ENCODE measurements at places on chromosomes 5 and 9.
A peak's percentile ranks its signal among the peaks of the same experiment; 100 is the strongest.

DNA sequence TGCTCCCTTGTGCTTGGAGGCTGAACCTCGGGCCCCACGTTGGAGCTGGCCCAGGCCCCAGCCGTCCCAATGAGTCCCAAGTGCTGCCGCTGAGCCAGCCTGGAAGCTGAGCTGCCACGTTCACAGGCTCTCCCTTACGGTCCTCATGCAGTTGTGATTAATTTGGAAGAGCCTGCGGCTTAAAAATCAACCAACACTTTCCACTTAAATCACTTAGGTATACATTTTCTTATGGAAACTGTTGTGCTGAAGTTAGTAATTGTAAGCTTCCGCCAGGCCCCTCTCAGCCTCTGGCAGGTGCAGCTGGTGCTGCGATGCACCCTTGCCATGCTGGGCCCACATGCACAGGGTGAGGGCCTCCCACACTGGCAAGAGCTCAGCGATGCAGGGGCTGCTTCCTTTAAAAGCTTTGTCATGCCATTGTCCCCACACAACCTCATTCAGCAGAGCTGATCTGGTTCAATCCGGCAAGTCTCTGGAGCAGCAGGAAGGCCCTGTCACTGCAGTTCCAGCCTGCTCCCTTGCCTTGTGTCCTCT lies 61.0 kb downstream of the IPPK start:
- DNase-seq, result peak; percentile 21

- peak; percentile 72 for DNase-seq
These were observed 46.3 kb upstream of the GGTA1 start for GRCh38 chr9:121545875-121546423.

- DNase-seq, result no peak
These were observed 179.8 kb downstream of the ROR2 start for GRCh38 chr9:91770229-91770628.

- DNase-seq, result no peak
These were observed 75.2 kb upstream of the FREM1 start for GRCh38 chr9:14985419-14985818.

- no peak for DNase-seq
These were observed 104.1 kb upstream of the ZNF462 start for GRCh38 chr9:106758911-106759310.

DNA sequence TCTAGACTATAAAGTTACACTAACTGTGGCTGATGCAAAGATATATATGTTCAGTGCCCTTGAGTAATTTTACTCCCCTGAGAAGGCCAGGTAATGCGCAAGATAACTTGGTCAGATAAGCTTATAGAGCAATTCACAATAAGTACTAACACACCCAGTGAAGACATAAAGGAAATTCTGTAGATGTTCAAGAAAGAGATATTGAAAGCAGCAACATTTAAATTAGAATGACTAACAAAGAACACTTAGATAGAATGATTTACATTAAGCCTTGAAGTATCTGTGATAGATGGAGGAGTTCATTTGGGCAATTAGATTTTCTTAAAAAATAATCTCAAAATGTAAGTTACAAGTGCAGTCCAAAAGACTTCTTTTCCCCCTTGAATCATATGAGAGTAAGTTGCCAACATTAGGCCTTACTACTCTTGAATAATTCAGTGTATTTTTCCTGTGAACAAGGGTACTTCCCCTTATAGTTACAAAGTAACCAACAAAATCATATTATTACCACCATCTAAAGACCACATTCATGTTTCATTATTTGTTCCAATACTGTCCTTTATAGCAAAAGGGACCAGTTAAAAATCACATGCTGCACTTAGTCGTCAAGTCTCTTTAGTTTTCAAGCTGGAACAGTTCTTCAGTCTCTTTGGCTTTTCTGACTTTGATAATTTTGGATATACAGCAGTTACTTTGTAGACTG lies 44.4 kb upstream of the ELOVL7 start:
- no peak for DNase-seq

GRCh38 chr5:157455057-157455456 lies 5.0 kb upstream of the NIPAL4 start:
- DNase-seq, result no peak

- DNase-seq, result no peak
These were observed 93.6 kb upstream of the ANKRD55 start for GRCh38 chr5:56326770-56327169.

DNA sequence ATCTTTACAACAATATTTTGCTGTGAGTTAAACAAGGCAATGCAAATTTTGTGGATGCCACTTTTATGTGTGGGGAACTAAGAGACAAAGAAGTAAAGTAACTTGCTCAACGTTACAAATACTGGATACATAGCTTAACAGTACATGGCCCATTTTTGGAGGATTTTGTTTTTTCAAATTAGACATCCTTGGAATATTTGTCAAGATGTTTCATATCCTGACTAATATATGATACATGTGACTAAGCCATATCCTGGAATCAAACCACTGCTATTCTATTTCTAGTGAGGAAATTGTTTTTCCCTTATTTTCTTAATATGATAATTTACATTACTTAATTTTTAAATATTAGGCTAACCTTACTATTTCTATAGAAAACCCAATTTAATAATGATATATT lies 529.8 kb downstream of the DMRTA1 start:
- DNase-seq, result no peak

DNA sequence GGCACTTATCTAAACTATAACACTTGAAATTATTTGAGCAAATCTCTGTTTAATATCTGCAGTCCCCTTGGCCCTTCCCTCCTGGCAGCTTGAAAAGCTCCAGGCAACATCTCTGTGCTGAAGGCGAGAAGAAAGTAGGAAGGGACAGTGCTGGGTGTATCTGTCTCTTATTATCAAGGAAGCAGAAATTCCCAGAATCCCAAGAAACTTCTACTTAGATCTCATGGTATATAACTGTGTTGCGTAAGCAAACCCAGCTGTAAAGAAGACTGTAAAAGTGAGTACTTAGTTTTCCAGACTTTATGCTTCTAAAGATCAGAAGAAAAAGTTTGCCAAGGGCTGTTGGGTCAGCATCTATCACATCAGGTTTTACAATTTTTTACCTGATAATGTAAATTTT lies 1869.8 kb downstream of the MAT2B start:
- DNase-seq, result no peak

- peak; percentile 42 for DNase-seq
These were observed 3.1 kb downstream of the SLC4A9 start for GRCh38 chr5:140362875-140363630.

DNA sequence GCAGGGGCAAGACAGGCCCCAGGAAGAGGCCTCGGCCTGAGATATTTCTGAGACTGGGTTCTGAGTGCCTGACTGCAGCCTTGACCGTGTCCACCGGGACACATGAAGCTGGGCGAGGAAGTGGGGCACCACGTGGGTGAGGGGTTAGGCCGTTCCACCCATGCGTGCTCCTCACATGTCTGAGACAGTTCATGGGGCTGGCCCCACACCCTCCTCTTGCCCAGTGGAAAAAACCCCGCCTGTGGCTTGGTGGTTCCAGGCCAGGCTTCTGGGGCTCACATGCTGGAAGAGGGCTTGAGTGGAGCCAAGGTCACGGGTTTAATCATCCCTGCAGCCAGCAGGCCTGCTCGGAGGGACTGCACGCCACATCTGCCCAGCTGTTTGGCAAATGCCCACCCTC lies 11.4 kb downstream of the HMCN2 start:
- no peak for DNase-seq

DNA sequence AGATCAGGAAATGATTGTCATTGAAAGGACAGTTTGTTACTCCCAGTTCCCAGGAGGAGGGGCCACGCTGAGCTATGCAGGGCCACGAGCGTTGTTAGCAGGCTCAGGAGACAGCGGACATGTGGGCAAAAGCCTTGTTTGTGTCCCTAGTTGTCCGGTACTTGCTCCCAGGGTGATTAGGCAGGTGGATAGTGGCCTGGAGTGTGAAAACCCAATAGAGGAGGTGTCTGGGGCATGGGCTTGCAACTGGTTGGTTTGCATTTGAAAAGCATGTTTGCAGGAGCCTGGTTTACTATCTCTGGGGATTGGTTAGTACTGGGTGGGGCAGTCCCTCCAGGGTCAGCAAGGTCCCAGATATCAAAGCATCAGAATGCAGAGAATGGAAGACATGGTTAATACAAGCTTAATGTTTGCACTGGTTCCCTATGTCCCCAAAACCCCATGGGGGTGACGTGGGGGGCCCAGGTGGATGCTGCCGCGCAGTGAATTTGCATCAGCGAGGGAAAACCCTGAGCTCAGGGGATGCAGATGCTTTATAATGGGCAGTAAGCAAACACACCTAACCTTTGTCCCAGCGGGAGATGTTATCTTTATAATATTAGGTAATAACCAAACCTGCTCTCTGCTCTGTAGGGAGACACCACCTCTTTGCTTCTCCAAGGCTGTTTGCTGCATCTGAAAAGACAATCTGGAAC lies 39.7 kb downstream of the ROPN1L start:
- no peak for DNase-seq

GRCh38 chr5:87948486-87948885 lies 320.2 kb downstream of the TMEM161B start:
- no peak for DNase-seq

DNA sequence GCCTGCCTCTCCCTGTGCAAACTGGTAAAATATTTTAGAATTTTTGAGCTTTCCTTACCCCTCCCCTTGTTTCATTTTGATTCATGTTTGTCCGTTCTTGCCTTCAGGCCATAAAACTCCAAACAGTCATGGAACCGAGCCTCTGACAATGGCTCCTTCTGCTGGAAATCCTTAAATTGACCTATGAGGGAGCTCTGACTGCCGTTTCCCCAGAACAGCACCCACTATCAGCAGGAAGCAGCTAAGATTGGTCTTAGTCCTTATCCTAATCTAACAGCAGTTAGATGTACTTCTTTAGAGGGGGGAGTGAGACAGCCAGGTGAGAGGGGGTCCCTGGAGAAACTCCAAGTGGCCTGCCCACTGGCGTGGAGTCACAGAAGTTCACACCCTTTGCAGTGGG lies 106.7 kb downstream of the FAM174A start:
- no peak for DNase-seq

GRCh38 chr9:123660691-123661466 lies 269.0 kb downstream of the DENND1A start:
- DNase-seq, result no peak

DNA sequence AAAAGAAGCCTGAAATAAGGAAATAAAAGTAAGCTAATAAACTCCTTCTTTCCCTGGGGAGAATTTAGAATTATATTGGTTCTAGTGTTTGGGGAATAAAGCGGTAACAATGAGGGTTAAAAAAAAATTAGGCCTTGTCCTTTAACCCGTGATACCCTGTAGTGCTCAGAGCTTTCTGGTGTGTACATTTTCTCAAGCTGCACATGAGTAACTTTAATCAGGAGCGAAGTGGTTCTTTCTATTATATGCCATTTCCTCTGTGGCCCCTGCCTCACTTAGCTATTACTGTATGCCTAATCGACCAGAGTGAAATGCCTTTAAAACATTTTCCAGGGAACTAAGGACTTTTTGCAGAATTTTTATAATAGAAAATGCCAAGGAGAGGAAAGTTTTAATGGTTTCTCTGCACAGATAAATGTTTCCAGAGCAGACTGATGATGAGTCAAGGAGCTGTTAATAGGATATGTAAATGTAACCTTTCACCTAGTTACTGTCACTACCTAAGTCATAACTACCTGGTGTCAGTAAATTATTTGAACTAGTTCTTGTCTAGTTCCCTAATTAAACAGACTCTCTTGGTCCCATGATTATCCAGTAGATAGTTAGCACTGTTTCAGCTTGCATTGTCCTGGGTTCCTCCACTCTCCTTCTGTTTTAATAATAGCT lies 7.6 kb downstream of the PAM start:
- DNase-seq, result no peak

DNA sequence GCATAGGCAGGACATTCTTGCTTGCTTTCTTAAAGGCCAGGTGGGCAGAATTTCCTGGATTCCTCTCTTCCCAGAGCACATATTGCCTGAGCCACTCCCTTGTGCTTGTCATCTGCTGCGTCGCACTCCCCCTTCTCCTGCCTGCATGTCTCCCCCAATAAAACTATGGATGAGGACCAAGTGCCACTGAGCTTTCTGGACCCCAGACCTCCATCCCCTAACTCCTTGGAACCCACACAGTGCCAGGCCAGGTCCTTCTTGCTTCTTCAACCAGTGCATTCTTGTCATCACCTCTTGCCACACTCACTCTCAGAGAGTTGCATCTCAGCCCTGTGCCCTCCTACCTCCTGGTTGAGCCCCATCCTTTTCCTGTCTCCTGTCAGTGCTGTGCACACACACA lies 157.9 kb upstream of the PANK3 start:
- no peak for DNase-seq

DNA sequence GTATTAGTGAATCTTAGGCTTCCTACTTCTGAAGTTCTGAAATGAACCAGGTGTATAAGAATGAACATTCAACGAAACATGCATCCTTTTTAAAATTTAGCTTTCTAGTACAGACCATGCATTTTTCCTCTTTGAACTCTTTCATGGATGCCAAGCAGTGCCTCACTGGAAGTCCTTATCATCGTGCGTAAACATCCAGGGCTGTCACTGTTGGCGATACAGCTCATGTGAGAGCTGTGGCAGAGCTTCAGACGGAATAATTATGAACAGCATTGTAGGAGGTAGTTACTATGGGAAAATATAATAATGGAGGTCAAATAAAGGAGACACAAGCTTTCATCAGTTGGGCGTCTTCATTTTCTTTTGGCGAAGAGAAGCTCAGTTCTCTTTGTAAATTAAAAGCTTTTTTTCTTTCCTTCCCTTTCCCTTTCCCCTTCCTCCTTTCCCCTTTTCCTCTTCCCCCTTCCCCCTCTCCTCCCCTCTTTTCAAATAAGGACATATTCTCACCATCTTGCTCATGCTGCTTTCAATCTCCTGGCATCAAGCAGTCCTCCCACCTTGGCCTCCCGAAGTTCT lies 167.3 kb downstream of the KDM4C start:
- DNase-seq, result peak; percentile 6

- DNase-seq, result no peak
These were observed 39.4 kb downstream of the PIP5K1B start for GRCh38 chr9:68744426-68744825.

DNA sequence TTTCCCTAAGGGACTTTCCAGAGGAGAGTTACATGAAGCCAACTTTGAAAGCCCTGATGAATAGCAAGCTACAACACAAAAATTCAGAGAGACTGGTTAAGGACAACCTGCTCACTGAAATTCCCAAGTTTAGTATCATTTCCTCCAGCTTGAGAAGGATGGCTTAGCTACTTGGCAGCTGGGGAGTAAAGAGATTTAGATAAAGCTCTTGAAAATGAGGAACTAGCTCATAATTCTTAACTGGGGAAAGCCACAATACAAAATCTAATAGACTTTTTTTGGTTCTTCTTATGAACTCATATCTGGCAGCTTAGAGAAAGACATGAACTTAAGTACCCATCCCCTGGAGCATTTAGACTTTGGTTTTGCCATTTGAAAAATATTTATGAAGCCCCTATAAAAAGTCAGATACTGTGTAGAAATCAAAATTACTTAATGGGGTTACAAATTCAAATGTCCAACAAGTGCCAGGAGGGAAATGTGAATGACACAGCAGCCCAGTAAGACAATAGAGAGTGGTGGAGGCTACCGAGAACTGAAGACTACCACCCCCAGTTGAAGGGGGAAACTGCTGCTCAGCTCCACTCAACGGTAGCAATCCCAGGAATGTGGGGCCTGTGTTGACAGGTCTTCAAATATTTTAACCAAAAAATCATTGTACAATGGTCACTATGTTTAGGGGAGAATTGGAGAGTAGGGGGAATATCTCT lies 79.4 kb upstream of the ADRB2 start:
- no peak for DNase-seq
